ENCODE measurements at places on chromosomes 6 and 20.

GRCh38 chr6:161082215-161082614 is 90.6 kb downstream of the MAP3K4 start:
- no peak for DNase-seq

GRCh38 chr20:34768096-34768495 is 57.4 kb downstream of the NCOA6 start:
- no peak for DNase-seq

DNA sequence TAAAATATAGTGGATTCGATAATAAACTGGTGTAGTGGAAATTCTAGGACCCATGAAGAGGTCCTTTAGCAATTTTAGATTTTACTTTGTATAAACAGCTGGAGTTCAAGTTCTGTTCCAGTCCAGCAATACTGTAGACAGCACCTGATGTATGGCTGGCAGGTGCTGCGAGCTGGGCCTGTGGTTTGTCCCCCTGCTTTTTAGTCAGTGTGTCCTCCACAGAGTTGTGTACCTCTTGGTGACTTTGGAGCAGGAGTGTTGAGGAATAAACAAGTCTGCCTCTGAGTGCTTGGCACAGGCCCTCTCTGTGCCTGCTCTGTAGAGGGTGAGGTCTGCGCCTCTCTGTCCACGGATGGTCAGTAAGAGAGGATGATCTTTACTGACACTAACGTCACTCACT is 13.8 kb downstream of the STX16 start:
- DNase-seq: no peak

DNA sequence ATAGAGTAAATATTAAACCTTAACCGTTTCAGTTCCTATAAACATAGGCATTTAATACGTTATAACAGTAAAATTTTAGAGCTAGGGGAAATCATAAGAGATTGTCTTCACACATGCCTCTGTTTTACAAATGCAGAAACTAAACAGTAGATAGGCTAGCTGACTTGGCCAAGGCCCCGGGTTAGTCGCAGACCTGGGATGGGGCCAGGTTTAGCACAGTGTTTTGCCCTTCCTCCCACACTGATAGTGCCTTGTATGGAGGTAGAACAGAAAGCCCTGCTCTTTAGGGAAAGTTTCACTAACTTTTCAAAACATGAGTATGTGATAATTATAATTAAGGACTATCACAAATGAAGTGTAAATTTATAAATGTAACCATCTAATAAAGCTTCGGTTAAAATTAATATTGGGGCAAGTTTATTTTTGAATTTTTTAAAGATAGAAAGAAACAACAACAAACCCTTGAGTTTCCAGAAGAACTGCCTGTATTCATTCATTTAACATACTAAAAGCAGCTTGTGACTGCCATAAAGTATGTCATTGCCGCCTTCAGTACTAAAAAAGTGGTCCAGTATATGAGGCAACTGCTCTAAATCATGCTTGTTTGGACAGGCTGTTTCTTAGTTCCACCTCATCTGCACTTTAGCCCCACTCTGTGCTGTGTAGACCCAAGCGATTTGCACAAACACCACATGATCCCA is 62.5 kb upstream of the LOC128125822 start:
- no peak for DNase-seq

DNA sequence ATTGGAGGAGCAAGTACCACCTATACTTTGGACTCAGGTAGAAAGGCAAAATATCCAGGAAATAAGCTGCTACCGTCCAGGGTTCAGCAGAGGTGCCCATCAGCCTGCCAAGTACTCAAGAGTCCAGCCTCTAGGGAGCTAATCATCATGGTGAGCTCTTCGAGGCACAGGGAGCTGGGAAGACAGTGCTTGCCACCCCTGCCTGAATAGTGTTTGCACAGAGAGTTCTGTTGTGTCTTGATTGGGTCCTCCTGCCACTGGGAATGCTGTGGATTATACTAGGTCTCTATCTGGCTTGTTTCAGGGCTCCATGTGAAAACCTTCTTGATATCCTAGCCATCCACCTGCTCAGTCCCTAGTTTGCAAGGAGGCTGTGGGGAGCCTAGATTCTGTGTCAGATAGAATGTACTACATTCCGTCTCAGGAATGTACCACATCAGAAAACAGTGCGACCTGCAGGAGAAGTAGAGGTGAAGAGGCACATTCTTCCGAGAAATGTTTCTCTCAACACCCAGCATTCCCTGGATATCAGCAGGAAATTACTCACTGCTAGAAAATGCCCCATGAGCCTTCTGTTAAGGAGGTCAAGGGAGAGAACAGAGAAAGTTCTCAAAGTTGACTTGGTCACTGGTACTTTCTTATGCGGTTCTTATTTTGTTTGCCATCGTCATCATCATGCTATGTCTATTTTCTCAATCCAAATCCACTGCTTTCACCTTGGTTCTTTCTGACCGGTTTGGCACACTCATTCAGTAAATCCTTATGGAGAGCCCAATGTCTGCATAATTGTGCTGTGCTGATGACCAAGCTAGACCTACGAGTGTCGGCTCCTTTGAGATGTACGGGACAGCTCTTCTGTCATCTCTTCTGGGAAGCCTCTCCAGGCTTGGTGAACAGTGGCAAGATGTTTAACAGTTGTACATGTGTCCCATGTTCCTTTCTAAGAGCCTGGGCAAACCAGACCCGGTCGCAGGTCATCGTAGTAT is 30.7 kb downstream of the PTPN1 start:
- DNase-seq: peak; percentile 99
